ENCODE measurements at places on chromosomes 2 and 18.

- peak; percentile 22 for DNase-seq
These were observed 41.6 kb downstream of the PKDCC start for GRCh38 chr2:42089340-42089925.

DNA sequence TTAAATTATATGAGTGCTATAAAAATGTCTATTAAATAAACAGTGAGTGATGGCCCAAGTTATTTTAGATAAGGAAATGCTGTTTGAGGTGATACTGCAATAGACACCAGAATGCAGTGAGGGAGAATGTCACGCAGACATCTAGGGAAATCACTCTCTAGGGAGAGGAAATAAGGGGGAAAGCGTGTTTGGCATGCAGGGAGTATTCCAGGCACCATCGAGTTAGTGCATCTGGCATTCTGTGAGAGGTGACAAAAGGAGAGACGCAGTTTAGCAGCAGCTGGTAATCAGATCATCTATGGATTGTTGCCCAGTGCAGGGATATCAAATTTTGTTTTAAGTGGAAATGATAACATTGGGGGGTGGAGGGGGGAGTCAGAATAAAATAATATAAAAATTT lies 175.4 kb upstream of the NETO1 start:
- peak; percentile 91 for DNase-seq

GRCh38 chr2:125553768-125554167 lies 1102.2 kb upstream of the GYPC start:
- no peak for DNase-seq

DNA sequence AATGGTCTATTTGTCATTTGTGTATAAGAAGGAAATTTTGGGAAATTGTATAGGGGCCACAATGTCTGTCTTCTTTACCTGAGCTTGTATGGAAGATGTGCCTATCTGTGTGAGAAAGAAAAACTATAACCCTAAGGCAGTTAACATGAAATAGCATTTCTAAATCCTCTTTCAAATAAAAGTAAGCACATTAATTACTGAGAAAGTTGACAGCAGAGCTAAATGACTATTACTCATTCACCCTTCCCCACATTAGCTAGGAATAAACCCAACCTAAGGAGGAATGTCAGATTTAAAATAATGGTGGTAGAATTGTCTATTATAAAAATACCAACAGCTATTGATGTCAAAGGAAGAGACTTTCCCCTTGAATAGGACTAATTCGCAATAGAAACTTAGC lies 56.2 kb downstream of the SLC38A11 start:
- no peak for DNase-seq

- peak; percentile 27 for DNase-seq
These were observed 272.2 kb downstream of the C1D start for GRCh38 chr2:67790622-67791021.

GRCh38 chr2:187150670-187151069 lies 297.4 kb downstream of the CALCRL start:
- DNase-seq: no peak

GRCh38 chr2:222311978-222312738 lies 13.4 kb upstream of the PAX3 start:
- DNase-seq: peak; percentile 11

DNA sequence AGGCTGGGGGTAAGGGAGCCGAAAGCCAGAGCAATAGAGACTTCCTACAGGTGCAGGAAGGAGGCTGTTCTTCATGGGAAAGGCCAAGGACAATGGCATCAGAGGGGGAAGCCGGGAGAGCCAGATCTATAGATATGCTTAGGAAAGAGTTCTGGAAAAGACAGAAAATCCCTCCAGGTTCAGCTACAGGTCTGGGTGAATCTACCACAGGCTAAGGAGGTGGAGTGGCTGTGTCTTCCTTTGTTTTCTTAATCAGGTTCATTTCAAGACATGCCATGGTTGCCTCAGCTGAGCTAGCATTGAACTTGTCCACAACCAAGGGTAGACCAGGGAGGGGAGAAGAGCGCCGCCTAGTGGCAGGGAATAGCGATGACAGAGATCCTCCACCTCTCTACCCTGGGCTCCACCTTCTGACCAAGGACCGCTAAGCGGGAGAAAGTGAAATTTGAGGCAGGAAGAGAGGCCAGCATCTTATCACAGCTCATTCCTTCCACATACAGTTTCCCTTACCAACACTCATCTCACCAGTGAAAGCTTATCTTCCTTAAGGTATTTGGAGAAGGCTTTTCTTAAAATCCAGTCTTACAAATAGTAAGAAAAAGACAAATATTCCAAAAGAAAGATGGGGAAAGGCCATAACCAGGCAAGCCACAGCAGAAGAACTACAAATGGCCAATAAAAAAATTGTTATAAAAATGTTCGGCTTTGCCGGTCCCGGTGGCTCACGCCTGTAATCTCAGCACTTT lies 74.2 kb downstream of the VIT start:
- DNase-seq: peak; percentile 63

DNA sequence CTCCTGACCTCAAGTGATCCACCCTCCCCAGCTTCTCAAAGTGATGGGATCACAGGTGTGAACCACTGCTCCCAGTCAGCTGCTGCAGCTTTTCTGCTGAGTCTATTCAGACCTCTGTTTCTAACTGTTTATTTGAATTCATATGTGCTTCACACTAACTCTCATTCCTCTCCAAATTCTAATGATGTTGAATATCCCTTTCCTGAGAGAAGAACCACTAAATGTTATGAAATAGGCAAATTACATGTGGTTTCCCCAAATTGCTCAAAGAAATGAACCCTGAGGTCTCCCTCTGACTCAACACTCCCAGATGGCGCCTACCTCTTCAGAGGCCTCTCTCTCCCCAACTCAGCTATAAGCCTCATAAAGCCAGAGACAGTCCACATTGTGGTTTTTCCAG lies 98.6 kb downstream of the IRS1 start:
- DNase-seq: no peak

DNA sequence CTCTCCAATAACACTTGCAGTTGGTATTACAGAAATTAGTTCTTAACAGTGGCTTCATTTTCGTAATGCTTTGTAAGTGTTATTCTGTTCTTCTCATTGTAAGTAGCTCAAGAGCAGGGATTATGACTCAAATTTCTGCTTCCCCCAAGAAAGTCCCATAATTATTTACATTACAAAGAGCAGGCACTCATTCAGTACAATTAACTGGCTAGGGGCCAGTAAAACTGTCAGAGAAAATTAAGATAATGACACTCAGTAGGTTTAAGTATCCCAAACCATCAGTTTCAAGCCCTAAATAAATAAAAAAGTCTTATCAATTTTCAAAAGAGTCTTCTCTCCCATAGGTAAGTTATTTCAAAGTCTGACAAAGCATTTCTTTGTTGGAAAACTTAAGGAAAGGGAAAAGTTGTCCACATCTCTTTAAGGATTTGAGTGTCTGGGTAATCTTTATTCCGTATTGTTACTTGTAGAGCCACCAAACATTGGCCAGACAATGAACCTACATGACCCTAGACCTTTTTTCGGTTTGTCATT lies 137.1 kb downstream of the ARHGAP28 start:
- DNase-seq: no peak

DNA sequence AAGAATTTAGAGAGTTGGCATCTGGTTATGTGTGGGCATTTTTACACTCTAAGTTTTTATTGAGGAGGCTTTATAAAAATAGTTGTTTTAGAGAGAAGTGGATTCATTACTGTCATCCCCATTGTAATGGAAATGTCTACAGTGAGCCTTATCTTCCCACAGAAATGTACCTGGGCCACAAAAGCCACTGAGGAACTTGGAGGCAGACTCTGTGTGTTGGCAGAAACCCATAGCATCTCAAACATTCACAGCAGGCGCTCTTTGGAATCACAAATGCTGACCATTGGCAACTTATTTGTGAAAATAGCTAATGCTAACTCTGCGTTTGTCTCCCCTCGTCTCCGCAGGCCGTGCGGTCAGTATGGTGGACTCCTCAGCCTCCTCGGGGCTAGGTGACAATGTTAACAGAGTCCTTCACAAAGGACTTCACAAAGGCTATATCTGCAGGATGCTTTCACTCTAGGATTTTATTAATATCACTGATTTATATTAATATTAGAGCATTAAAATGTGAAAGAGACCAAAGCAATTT lies 689.1 kb upstream of the POU3F3 start:
- no peak for DNase-seq

DNA sequence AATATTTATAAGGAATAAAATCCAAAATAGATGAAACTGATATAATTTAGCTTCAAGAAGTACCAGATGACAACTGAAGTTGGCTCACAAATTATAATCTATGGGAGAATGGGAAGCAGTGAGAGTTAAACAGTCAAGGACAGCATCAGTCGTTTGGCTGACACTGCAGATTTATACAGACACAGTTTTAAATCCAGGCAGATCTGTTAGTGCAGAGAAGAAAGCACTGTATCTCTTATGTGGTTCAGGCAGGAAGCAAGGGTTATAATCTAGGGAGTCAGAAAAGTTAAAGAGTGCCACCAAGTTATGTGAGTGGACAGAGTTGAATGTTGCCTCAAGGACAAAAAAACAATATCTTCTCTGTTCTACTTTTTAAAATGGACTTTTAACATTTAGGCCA lies 880.2 kb downstream of the TSN start:
- DNase-seq: no peak

DNA sequence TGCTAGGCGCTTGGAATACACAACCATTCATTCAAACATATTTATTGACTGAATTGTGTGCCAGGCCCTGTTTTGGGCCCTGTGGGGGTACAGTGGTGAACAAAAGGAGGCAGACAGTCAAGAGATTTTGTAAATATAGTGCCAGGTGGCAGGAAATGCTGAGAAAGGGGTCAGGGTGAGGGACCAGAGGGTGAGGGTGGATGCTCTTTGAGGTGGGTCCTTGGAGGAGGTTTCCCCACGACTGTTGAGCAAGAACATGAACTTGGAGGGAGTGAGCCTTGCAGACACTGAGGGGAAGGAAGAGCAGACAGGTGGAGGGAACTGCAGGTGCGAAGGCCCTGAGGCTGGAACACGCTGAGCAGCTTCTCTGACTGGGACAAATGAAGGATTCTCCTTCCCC lies 40.7 kb downstream of the ODC1 start:
- no peak for DNase-seq

GRCh38 chr18:75252136-75252535 lies 41.5 kb downstream of the TSHZ1 start:
- DNase-seq: no peak

DNA sequence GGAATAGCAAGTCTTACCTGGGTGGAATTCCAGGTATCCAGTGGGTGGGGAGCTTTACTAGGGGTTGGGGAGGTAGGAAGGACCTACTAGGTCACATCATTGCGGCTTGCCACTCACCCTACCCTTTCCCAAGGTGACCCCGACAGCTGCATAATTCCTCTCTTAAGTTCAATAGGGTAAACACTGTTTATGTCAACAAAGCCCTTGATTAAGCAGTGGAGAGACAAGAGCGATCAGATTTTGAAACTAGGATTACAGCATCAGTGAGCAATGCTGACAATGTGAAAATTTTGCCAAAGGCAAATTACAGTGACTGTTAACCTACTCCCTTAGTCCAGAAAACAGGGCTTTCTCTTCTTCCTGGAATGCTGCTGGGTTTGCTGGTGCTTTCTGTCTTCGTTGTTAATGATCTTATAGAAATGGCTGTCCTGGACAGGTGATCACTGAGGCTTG lies 14.5 kb downstream of the SLC19A3 start:
- DNase-seq: peak; percentile 68

- no peak for DNase-seq
These were observed 15.2 kb downstream of the SMYD1 start for GRCh38 chr2:88082781-88083180.

- DNase-seq: no peak
These were observed 225.9 kb upstream of the CHST9 start for GRCh38 chr18:27411013-27411412.

GRCh38 chr2:99597616-99598015 lies 107.8 kb upstream of the REV1 start:
- no peak for DNase-seq
